ENCODE measurements at places on chromosomes 5 and 9.

GRCh38 chr5:133257977-133258376 lies 206.2 kb downstream of the HSPA4 start:
- no peak for DNase-seq

DNA sequence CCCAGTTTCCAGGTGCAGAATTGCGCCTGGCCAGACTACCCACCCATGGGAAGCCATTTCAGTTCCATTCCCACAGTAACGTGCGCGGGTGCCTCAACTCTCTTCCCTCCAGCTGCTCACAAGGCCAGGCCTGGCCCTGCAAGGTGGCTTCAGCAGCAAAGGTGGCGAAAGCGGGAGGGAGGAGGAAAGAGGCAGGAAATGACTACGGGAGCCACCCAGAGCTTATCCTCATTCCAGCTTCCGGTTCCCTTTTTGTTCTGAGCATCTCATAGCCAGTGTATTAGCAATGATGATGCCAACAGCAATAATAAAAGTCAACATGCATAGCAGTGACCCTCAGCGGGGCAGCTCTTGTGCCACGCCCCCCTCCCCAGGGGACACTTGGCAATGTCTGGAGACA lies 101.5 kb upstream of the BOD1 start:
- no peak for DNase-seq

DNA sequence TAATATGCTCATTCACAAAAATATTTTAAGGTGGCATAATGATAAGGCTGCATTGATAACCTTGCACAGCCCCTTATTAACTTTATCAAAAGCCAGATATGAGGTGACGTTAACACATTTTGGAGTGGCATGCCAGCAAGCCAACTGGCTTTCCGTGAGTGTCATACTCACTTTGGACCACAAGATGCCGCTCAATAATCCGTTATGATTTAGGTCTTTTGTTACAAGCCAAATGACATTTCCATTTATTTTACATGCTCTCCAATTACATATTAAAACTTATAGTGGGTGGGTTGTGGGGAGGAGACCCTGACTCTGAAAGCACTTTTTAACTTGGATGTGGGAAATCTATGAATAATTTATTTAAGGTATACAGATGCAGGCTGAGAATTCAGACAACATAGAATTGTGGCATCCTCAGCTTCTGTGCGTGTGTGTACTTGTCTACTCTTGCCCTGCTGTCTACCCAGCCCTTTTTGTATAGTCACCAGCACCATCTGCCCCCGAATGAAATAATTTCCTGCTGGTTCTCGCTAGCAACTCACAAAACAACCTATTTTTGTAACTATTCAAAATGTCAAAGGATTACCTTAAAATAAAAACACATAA lies 305.1 kb downstream of the PSAT1 start:
- DNase-seq: no peak

DNA sequence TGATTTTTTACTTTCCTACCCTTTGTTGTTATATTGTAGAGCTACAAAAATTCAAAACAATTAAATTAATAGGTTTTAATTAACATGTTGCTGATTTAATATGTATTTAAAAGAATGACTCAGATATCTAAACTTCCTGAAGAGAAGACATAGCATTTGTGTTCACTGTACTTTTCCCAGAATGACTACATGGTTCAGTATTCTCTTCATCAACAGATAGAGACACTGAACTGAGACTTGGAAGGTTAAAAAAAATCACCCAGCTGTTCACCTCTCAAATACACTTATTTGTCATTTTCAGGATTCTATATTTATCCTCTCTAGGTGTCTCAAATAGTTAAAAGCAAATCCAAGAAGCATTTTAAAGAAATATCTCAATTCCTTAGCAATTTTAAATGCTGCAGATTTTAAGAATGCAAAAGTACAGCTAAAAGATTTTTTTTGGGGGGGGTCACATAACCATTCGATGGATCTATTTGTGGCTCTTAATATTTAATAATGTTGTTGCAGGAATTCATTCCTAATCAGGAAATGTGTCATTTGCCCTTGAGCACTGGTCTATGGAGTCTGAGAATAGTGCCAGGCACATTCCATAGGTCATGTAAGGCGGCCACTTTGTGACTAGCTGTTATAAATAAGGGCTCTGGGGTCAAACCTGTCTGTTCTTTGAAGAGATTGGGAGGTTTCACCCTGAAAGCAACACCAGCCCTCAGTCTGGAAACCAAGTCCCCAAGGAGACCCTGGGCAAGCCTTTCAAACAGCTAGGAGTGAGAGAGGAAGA lies 463.1 kb downstream of the NR2F1-AS1 start:
- DNase-seq: no peak

- DNase-seq: no peak
Measured at GRCh38 chr9:136297016-136297691, 6.7 kb downstream of the CCDC187 start.

GRCh38 chr5:34001241-34001841 lies 6.5 kb downstream of the AMACR start:
- DNase-seq: no peak

- DNase-seq: no peak
Measured at GRCh38 chr5:72347801-72348308, 27.7 kb downstream of the PTCD2 start.

All from activated T-helper 1 cell treated with Interleukin-2 at 50 U/mL for 16 hours (primary cell).